ENCODE measurements at places on chromosomes 2 and 18.

DNA sequence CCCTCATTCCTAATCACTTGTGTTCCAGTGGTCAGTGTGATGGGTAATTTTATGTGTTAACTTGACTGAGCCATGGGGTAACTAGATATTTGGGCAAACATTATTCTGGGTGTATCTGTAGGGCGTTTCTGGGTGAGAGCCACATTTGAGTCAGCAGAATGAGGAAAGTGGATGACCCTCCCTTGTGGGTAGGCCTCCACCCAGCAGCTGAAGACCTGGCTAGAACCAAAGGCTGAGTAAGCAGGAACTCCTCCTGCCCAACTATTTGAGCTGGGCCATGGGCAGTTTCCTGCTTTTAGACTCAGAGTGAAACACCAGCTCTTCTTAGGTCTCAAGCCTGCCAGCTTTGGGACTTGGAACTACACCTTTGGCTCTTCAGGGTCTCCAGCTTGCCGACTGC is 141.8 kb downstream of the ACKR3 start:
- DNase-seq = no peak

DNA sequence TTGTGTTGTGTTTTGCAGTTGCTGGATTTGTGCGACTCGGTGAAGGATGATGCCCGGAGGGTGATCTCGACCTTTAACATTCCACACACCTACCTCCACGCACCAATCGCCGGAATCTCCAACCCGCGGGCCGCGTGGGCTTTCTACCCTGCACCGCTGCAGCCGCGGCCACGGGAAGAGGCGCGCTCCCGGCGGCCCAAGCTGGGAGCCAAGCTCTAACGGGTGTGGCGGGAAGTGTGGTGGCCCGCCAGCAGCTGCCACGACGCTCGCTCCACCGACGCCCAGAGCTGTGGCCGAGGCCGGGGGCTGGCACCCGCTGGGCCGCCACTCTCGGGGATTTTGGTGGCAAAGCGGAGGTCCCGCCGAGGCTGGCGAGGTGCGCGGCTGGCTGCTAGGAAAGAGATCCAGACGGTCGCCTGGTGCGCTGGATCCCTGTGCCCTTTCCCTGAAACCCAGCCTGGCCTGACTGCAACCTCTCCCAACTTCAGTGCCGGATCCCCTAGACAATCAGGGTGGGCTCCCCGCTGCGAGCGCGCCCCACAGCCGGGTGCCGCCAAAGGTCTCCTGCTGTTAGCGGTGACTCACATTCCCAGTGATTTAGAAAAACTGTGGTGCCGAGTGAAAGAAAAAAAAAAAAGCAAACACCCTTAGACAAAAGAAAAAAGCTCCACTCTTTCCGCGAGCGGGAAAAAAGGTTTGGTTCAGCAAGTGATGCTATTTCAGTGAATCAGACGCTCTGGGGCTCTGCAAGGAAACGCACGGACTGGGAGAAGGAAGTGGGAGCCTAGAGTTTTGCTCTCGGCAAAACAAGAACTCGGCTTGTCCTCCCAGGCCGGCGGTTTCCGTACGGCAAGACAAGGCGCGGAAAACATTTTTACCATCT is 2.9 kb upstream of the BCL2L11 start:
- DNase-seq = peak; percentile 52

GRCh38 chr2:25557179-25558036 is 116.0 kb downstream of the DTNB start:
- no peak for DNase-seq

GRCh38 chr18:55314615-55315237 is 273.3 kb downstream of the TCF4 start:
- DNase-seq = no peak

- DNase-seq = no peak
Observed at GRCh38 chr2:127563458-127564428, 28.3 kb downstream of the MYO7B start.

GRCh38 chr18:5693699-5694294 is 150.0 kb upstream of the EPB41L3 start:
- no peak for DNase-seq

DNA sequence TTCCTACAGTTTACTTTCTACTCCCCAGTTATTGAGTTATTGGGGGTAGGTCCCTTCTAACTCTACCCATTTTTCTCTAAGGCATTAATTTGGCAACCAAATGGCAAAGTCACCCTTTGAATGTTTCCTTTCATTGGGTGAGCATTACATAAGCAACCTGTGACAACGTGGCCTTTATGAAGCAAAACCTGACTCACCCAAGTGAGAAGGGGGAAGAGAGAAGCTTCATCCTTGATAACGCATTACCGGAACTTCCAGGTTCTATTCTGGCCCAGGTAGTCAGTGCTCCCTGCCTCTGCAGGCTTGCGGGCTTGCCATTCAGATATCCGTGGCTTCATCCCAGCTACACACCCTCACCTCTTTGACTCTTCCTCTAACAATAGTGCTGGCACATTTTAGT is 39.1 kb upstream of the FAM124B start:
- DNase-seq = no peak

DNA sequence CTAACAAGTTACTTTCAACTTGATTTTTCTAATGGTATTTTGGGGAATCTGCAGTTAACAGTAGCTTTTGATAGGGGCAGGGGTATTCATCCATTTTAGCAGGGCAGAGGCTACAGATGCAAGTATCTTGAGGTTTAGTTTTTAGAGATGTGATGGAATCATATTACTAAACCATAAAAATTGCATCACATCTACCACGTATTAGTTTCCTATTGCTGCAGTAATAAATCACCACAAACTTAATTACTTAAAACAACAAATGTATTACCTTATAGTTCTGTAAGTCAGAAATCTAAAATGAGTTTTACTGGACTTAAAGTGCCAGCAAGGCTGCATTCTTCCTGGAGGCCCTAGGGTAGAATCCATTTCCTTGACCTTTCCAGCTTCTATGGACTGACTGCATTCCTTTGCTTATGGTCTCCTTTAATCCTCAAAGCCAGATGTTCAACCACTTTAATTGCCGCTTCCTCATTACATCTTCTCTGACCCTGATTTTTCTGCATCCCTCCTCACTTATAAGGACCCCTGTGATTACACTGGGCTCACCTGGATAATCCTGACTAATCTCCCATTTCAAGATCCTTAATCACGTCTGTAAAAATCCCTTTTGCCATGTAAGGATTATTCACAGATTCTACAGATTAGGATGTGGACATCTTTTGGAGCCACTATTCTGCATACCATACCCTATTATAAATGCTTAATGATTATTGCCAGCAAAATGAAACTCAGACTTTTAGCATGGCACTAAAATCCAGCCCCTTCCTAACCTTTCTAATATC is 21.9 kb upstream of the EXOC6B start:
- no peak for DNase-seq

GRCh38 chr2:215363461-215364156 is 51.8 kb downstream of the ATIC start:
- no peak for DNase-seq

DNA sequence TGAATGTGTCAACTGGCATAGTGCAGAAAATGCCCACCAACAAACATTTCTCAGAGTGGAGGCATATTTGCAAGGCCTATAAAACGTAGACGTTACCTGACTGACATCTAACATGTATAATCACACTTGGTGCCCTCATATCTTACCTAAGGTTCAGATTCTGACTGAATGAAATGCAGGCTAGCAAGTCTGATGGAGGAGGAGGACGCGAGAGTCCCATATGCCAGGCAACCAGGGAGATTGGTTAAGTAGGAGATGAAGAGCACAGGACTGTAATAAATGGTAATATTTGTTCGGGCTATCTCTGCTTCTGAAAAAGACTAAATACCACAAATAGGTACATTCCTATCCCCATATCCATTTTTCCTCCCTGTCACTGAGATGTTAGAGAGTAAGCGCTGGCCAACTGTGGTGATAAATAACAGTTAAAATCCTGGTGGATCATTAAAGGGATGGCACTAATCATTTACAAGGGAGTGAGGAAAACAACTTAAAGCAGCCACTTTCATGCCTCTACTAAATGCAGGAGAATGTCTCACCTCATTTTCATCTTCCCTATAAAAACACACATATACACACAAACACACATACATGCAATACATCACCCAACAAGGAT is 217.2 kb downstream of the TMEM163 start:
- DNase-seq = no peak

- no peak for DNase-seq
Observed at GRCh38 chr2:26123426-26123825, 49.5 kb upstream of the GAREM2 start.

GRCh38 chr2:190887089-190887488 is 6.5 kb downstream of the GLS start:
- DNase-seq = no peak

DNA sequence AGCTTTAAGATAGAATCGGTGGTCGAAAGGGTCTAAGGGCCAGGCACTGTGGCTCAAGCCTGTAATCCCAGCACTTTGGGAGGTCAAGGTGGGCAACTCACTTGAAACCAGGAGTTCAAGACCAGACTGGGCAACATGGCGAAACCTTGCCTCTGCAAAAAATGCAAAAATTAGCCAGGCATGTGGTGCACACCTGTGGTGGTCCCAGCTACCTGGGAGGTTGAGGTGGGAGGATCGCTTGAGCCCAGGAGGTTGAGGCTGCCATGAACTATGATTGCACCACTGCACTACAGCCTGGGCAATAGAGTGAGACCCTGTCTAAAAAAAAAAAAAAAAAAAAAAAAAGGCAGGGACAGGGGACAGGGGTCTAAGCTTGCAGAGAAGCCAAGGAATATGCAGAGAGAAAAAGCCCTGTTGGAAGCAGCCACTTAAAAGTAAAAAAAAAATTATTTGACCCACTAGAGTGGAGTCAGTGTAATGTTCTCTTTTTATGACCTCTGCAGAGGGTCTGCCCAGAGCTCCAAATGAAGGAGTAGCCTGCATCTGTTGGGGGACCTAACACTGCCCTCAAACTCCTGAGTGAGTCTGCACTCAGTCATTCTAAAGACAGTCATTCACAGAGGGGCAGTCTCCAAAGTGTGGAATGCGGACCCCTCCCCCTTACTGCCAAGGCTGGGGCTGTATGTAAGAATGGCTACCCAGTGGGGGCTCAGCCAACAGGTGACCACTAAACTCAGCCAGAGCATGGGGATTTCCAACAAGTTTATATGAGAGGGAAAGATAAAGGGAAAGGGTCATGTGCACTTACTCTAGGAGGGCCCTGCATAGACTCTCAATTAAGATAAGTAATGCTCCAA is 118.5 kb upstream of the CDCA7 start:
- no peak for DNase-seq

GRCh38 chr2:62334440-62335058 is 138.6 kb downstream of the B3GNT2 start:
- no peak for DNase-seq

- no peak for DNase-seq
Observed at GRCh38 chr2:209821806-209822205, 50.2 kb downstream of the UNC80 start.

- no peak for DNase-seq
Observed at GRCh38 chr18:58005885-58006523, 38.0 kb upstream of the NEDD4L start.

DNA sequence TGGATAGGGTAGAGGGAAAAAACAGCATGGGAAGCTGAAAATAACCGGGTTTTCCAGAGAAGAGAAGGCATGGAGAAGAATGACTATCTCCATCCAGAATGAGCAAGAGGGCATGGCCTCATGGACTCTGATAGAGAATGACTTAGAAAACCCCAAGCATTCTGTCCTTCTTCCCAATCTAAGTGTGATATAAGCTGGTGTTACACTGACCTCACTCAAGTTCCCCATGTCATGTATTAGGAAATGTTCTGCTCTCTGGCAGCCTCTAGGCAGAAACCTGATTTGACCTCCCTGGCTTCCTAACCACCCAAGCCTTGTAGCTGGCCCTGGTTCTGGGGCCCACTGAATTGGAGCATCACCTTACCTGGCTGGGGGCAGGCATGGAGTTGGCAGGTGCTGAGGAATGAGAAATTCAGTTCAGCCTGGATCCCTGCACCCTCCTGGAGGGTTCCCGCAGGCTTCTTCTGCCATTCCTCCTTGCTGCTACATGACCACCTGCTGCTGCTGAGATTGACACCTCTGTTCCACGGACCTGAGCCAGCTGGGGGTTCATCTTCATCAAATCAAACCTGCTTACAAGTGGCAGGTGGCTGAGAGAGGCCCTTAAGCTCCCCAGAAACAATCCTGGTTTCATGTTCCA is 5.2 kb upstream of the SIGLEC15 start:
- DNase-seq = no peak

All from left lobe of liver (tissue), 2 donors.